NCI-H1417 (cell line): ENCODE measurements at places on chromosomes 11 and 22.
A peak's percentile ranks its signal among the peaks of the same experiment; 100 is the strongest.

DNA sequence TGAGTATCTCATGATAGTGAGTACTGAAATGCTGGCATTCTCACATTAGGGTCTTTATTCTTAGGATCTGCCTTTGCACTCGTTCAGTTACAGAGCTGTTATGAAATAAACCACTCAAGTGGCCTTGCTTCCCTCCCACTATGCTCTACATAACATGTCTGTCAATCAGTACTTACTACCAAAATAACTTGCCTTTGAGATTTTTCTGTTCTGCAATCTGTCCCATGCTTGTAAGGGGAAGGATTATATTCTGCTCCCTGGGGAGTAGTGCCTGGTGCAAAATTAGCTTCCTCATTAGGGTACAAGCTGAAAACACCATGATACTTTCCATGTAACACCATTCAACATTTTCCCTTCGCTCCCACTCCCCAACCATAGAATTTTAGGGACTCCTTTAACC, 1.9 kb upstream of the GRAP2 start:
- DNase-seq = no peak

DNA sequence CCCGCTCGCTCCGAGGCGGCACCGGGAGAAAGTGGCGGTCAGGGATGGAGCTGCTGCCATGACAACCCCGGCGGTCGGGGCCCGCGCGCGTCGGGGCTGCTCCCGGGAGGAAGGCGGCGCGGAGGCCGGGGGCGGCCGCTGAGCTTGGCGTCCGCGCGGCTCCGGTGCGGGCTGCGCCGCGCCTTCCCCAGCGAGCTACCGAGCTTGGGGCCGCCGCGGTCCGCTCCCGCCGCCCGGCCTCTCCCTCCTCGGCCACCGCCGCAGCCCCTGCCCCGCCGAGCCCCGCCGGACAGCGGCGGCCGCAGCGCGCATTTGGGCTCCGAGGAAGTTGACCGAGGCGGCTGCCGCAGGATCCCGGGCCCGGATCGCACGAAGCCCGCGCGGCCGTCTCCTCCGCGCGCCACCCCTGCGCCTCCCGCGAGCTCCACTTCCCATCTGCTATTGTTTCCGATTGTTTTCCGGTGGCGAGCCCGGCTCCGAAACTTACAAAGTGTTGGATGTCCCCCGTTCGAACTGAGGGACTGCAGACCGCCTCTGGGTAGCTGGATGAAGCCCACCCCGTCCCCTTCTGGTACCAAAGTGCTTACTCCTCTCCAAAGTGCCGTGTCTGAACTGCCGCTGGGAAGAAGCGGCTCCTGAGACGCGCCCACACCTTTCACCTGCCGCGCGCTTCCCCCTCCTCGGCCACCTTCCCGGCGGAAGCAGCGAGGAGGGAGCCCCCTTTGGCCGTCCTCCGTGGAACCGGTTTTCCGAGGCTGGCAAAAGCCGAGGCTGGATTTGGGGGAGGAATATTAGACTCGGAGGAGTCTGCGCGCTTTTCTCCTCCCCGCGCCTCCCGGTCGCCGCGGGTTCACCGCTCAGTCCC, 540.3 kb downstream of the NTM start:
- peak; percentile 93 for DNase-seq

- DNase-seq = no peak
Observed at GRCh38 chr11:34790620-34791019, 125.6 kb downstream of the APIP start.

GRCh38 chr11:114877976-114878375, 199.6 kb downstream of the NXPE2 start:
- DNase-seq = no peak

- no peak for DNase-seq
Observed at GRCh38 chr11:3158821-3159220, 6.3 kb downstream of the OSBPL5 start.

- peak; percentile 15 for DNase-seq
Observed at GRCh38 chr11:57515332-57516060, at the start of gene SLC43A1. Gene SLC43A1, minus strand, starts transcription at chr11:57515702. Its CDS starts 1,591 bp downstream, at chr11:57514111.

- DNase-seq = no peak
Observed at GRCh38 chr11:128881221-128881620, 9.9 kb upstream of the KCNJ5 start.

DNA sequence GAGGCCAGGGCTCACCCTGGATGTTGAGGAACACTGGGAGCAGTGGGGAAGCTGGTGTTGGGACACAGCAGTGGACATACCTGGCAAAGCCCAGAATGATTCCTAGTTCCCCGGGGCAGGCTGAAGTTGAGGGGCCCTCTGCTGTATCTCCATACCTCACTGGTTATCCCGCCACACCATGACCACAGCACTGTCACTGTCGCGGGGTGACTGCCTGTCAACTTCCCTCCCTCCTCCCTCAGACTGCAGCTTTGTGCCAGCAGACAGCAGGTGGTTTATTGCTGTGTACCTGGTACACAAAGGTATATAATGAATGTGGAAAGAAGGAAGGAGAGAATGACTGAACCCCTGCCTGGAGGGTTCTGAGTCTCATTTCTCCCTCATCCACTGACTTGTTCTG, 318.7 kb downstream of the TMEM135 start:
- DNase-seq = no peak

DNA sequence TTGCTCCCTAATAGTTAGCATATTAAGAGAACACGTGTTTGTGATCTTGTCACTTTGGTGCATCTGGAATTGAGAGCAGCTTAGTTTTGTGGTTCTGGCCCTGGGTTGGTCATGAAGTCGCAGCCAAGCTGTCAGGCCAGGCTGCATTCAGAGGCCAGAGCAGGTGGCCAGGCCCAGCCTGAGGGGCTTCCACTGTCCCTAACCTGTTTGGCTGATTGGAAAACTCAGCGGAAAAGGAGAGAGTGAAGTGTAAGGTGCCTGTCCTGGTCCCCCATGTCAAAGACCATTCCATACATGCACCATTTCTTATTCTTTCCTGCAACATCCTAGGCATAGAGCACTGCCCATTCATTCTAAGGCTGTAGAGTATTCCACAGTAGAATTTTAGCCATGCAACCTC, 111.5 kb upstream of the IGLL5 start:
- DNase-seq = no peak

DNA sequence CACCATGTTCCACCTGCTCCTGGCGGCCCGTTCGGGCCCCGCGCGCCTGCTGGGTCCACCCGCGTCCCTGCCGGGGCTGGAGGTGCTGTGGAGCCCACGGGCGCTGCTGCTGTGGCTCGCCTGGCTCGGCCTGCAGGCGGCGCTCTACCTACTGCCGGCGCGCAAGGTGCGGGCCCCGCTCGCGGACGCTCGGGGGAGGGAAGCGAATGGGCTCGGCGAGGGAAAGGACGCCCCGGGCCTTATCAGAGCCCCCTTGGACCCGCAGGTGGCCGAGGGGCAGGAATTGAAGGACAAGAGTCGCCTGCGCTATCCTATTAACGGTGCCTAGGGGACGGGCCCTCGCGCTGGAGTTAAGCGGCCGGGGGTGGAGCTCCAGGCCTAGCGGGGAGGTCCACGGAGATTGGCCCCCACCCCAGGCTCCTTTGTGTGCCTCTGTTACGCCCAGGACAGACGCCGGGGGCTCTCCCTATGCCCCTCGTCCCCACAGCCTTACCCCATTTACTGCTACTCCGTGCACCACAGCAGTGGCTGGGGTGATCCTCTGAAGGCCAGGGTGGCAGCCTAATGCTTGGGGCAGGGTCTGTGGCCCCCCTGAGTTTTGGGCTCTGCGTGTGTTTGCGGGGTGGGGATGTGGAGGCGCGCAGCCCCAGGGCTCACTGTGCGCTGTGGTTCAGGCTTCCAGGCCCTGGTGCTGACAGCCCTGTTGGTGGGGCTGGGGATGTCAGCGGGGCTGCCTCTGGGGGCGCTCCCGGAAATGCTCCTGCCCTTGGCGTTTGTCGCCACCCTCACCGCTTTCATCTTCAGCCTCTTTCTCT, 1.1 kb downstream of the TM7SF2 start:
- DNase-seq = peak; percentile 63

GRCh38 chr11:128465531-128465930, 121.8 kb downstream of the ETS1 start:
- DNase-seq = no peak

DNA sequence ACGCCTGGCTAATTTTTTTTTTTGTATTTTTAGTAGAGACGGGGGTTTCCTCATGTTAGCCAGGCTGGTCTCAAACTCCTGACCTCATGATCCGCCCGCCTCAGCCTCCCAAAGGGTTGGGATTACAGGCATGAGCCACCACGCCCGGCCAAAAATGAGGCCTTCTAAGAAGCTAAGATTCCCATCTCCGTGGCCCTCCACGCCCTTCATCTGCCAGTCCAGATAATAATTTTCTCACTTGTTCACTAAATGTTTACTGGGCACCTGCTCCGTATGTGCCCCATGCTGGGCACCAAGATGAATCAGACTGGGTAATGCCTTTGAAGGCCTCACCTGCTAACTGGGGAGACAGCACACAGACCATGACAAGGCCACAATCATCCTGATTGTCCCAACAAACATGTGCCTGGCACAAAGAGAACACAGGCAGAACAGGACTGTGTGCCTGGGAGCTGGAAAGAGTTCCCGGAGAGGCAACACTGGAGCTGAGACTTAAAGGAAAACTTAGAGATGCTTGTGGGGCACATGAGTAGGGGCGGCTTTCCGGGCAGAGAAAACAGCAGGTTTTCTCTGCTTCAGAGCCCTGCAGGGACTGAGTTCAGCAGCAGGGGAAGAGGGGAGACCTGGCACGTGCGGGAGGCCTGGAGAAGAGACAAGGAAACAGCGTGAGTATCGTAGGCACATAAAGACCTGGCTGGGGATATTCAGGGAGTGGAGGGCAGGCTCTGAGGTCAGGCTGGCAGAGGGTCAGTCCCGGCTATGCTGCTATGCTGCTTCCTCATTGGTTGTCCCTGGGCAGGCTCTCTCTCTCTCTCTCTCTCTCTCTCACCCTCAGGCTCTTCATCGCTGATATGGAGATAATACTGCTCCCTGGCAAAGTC, 2.4 kb downstream of the KIAA0930 start:
- DNase-seq = no peak

- no peak for DNase-seq
Observed at GRCh38 chr11:94328587-94329080, 24.3 kb downstream of the IZUMO1R start.

DNA sequence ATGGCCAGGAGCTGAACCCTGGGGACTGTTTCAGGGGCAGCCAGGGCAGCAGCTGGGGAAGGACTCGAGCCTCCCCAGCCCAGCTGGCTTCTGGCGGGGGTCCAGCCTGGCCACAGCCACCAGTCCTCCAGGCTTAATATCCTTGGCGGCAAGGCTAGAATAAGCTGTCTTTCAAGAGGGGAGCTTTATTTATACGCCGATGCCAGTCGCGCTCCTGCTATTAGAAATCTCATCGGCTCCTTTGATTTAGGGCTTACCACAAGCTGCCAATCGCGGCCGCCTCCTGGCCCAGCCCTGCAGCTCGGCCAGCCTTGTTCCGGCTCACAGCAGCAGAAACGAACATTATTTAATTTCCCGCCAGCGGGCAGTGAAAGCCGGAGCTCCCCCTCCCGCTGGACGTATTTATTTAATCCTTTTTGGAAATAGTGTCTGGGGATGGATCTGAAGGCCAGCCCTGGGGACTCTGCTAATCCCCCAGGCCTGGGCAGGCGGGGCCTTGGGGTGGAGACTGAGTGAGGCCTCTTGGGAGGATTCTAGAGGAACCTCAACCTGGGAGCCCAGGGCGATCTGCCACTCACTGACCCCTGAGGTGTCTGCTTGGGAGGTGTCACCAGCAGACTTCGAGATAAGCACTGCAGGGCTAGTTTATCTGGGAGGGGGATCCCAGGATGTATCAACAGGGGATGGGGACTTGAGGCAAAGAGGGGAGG, 363.1 kb downstream of the MN1 start:
- DNase-seq = no peak

- peak; percentile 64 for DNase-seq
Observed at GRCh38 chr11:19953909-19954308, 206.4 kb downstream of the DBX1 start.

DNA sequence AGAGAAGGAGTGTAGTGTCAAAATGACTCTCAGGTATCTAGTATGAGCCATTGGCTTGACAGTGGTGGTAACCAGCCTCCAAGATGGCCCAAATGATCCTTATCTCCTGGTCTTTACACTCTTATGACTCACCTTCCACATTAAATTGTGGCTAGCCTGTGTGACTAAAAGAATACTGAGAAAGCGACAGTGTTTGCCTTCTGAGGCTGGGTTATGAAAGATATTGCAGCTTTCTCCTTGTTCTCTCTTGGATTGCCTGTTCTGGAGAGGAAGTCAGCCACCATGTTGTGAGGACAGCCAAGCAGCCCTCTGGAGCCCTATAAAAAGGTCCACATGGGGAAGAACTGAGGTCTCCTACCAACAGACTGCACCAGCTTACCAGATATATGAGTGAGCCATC, 15.8 kb downstream of the C11orf71 start:
- DNase-seq = no peak

- DNase-seq = no peak
Observed at GRCh38 chr11:118224511-118225188, at the start of gene JAML. Gene JAML, minus strand, starts transcription at chr11:118225011. Its CDS starts 10,145 bp downstream, at chr11:118214866.

- no peak for DNase-seq
Observed at GRCh38 chr11:122963961-122964360, 17.7 kb downstream of the BSX start.

GRCh38 chr11:102974552-102975280, 19.2 kb upstream of the MMP13 start:
- DNase-seq = no peak

- no peak for DNase-seq
Observed at GRCh38 chr11:10725114-10725906, 25.7 kb upstream of the CTR9 start.

DNA sequence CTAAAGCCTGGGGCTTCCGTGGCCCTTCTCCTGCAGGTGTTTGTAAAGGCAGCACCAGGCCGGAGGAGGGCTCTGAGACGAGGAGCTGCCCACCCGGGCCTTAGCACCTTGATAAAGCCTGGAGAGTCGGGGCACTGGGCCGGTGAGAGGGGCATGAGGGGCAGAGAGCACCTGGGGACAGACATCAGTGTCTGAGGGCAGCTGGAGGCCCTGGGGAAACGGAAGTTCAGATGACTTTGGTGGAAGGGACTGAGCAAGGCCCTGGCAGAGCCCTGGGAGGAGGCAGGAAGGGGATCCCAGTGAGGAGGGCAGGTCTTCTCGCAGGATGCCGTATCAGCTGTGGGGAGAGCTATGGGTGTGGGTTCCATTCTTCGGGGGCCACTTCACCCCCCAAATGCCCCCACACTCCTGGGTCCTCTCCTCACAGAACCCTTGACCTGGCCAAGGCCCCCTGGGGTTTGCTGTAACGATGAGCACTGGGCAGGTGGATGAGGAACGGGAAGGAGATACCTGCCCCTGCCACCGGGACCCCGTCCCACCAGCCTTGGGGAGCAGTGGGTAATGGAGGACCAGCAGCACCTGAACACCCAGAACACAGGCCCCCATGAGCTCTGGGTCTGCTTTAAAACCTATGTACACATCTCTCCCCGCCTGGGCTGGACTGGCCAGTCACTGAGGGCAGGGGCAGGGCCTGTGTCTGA, 7.4 kb downstream of the C1QTNF6 start:
- no peak for DNase-seq

GRCh38 chr22:46402505-46402904, 67.0 kb downstream of the TRMU start:
- no peak for DNase-seq

DNA sequence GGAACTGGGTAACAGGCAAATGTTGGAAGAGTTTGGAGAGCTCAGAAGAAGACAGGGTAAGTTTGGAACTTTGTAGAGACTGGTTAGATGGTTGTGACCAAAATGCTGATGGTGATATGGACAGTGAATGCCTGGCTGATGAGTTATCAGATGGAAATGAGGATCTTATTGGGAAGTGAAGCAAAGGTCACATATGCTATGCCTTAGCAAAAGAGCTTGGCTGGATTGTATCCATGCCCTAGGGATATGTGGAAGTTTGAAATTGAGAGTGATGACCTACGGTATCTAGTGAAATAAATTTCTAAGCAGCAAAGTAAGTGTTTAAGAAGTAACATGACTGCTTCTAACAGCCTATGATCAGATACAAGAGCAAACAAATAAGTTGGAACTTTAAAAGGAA, 17.8 kb downstream of the BBOX1 start:
- DNase-seq = no peak
